ENCODE measurements at places on chromosomes 4 and X.

- H3K4me3 ChIP-seq = no peak overlapping the region
- H3K27me3 ChIP-seq = no peaks in the 10 kb centered on the region
- DNase-seq = no peak
- peaks cover 13% of the 10 kb centered on the region for H3K4me1 ChIP-seq
- no peaks in the 10 kb centered on the region for H3K36me3 ChIP-seq
- H3K27ac ChIP-seq = no peak overlapping the region
These were observed 325.4 kb downstream of the RAPGEF2 start for GRCh38 chr4:159428293-159428692.

- H3K4me1 ChIP-seq = peaks cover 79% of the 10 kb centered on the region
- H3K36me3 ChIP-seq = no peaks in the 10 kb centered on the region
- peak overlapping the region; percentile 86 for H3K27ac ChIP-seq
- peak; percentile 25 for DNase-seq
These were observed 12.7 kb downstream of the ART3 start for GRCh38 chr4:76087007-76087769.

GRCh38 chrX:40009890-40010289 lies 87.9 kb downstream of the BCOR start:
- H3K4me3 ChIP-seq = no peak overlapping the region
- no peak overlapping the region for H3K27ac ChIP-seq
- no peak for DNase-seq
- no peaks in the 10 kb centered on the region for H3K27me3 ChIP-seq
- peaks cover 6% of the 10 kb centered on the region for H3K4me1 ChIP-seq
- H3K36me3 ChIP-seq = no peaks in the 10 kb centered on the region

DNA sequence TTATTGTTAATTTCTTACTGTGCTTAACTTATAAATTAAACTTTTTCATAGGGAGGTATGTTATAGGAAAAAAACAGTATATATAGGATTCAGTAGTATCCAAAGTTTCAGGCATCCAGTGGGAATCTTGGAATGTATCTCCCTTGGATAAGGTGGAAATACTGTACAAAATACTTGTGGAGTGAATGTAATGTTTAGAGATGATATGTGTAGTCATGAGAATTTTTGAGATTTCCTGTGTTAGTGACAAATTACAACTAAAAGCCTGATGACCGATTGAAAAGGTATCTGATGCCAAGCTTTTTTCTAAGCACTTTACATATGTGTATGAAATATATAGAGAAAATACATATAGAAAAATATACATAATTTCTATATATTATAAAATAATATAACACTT lies 69.2 kb downstream of the STK32B start:
- no peak overlapping the region for H3K27ac ChIP-seq
- H3K27me3 ChIP-seq = no peaks in the 10 kb centered on the region
- no peaks in the 10 kb centered on the region for H3K36me3 ChIP-seq
- no peaks in the 10 kb centered on the region for H3K4me1 ChIP-seq
- no peak overlapping the region for H3K4me3 ChIP-seq
- DNase-seq = no peak

- DNase-seq = no peak
- H3K27ac ChIP-seq = no peak overlapping the region
- no peaks in the 10 kb centered on the region for H3K27me3 ChIP-seq
- H3K4me1 ChIP-seq = no peaks in the 10 kb centered on the region
- no peaks in the 10 kb centered on the region for H3K36me3 ChIP-seq
- no peak overlapping the region for H3K4me3 ChIP-seq
These were observed 469.0 kb upstream of the MAGEB2 start for GRCh38 chrX:29746326-29746725.

- no peaks in the 10 kb centered on the region for H3K36me3 ChIP-seq
- H3K27me3 ChIP-seq = peaks cover 1% of the 10 kb centered on the region
- DNase-seq = no peak
- H3K27ac ChIP-seq = no peak overlapping the region
These were observed 22.4 kb downstream of the FAT1 start for GRCh38 chr4:186701273-186701672.

DNA sequence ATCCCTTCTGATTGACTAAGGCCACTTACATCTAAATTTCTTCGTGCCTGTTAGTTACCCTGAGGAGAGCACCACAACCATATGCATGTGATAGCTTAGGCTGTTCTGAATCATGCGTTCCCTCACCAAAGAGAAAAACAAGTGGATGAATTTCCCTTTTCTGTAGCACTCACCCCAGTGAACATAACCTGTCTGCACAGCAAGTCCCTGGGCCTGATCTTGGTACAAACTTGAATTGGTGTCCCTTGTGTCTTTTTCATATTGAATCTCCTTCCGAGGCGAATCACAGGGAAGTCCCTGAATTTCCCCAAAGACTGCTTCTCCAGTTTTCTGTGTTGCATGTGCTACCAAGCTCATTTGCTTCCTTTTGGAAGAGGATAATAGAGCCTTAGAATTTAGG lies 100.4 kb downstream of the KLHL8 start:
- peak overlapping the region; percentile 60 for H3K4me3 ChIP-seq
- DNase-seq = no peak
- H3K4me1 ChIP-seq = peaks cover 76% of the 10 kb centered on the region
- peak overlapping the region; percentile 87 for H3K27ac ChIP-seq
- no peaks in the 10 kb centered on the region for H3K27me3 ChIP-seq

DNA sequence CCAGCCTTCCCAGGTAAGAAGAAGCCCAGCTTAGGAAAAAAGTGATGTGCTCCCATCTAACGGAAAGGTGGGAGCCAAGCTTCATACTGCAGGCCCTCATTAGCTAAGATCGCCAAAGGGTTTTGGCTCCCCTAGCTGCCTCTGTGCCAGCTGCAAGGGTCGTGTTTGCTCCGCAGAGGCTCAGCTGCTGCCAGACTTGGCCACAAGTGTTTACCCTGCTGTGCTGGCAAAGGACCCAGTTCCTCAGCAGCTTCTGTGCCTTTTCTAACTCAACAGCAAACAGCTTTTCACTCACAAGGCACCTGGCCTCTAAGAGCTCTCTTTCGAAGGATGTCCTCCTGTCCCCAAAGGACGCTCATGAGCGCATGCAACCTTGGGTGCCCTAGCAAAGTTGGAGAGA lies 12.2 kb upstream of the VMA21 start:
- no peak overlapping the region for H3K4me3 ChIP-seq
- H3K4me1 ChIP-seq = no peaks in the 10 kb centered on the region
- no peak for DNase-seq
- H3K36me3 ChIP-seq = no peaks in the 10 kb centered on the region
- H3K27ac ChIP-seq = no peak overlapping the region

- H3K27me3 ChIP-seq = no peaks in the 10 kb centered on the region
- DNase-seq = peak; percentile 29
- H3K4me3 ChIP-seq = no peak overlapping the region
- no peak overlapping the region for H3K27ac ChIP-seq
These were observed 22.5 kb downstream of the SLC9B2 start for GRCh38 chr4:103054030-103054429.

DNA sequence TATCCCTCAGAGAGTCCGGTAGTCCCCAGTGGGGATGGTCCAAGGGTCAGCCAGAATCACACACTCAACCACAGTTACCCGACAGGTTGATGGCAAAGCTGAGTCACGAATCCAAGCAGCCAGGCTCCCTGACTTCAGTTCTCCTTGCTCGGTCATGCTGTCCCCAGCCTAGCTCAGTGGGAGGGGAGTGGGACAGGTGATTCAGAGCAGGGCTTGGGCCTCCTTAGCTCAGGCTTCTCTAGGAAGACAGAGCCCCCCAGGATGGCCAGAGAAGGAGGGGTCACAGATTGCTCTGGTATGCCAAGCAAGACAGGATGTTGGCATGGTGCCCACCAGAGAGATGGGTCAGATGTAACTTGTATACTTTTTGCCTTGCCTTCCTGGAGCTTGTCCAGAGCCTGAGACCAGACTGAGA lies 66.5 kb downstream of the EFNB1 start:
- no peaks in the 10 kb centered on the region for H3K27me3 ChIP-seq
- DNase-seq = peak; percentile 69
- peak overlapping the region; percentile 50 for H3K4me3 ChIP-seq
- no peaks in the 10 kb centered on the region for H3K36me3 ChIP-seq

GRCh38 chr4:53928825-53929224 lies 135.6 kb downstream of the CHIC2 start:
- H3K27me3 ChIP-seq = no peaks in the 10 kb centered on the region
- no peak overlapping the region for H3K27ac ChIP-seq
- H3K36me3 ChIP-seq = no peaks in the 10 kb centered on the region
- no peaks in the 10 kb centered on the region for H3K4me1 ChIP-seq
- H3K4me3 ChIP-seq = no peak overlapping the region

- H3K27ac ChIP-seq = peak overlapping the region; percentile 57
- no peaks in the 10 kb centered on the region for H3K27me3 ChIP-seq
These were observed 12.7 kb downstream of the GAB3 start for GRCh38 chrX:154738011-154738738.

GRCh38 chr4:112982680-112983079 lies 66.8 kb upstream of the ANK2 start:
- H3K4me3 ChIP-seq = no peak overlapping the region
- H3K27ac ChIP-seq = no peak overlapping the region
- H3K36me3 ChIP-seq = no peaks in the 10 kb centered on the region
- no peak for DNase-seq
- no peaks in the 10 kb centered on the region for H3K4me1 ChIP-seq

GRCh38 chr4:16227462-16227868 lies 1.2 kb upstream of the TAPT1 start:
- peak overlapping the region; percentile 98 for H3K27ac ChIP-seq
- peaks cover 43% of the 10 kb centered on the region for H3K4me1 ChIP-seq
- peak overlapping the region; percentile 86 for H3K4me3 ChIP-seq
- H3K27me3 ChIP-seq = no peaks in the 10 kb centered on the region
- no peaks in the 10 kb centered on the region for H3K36me3 ChIP-seq
- DNase-seq = peak; percentile 72

DNA sequence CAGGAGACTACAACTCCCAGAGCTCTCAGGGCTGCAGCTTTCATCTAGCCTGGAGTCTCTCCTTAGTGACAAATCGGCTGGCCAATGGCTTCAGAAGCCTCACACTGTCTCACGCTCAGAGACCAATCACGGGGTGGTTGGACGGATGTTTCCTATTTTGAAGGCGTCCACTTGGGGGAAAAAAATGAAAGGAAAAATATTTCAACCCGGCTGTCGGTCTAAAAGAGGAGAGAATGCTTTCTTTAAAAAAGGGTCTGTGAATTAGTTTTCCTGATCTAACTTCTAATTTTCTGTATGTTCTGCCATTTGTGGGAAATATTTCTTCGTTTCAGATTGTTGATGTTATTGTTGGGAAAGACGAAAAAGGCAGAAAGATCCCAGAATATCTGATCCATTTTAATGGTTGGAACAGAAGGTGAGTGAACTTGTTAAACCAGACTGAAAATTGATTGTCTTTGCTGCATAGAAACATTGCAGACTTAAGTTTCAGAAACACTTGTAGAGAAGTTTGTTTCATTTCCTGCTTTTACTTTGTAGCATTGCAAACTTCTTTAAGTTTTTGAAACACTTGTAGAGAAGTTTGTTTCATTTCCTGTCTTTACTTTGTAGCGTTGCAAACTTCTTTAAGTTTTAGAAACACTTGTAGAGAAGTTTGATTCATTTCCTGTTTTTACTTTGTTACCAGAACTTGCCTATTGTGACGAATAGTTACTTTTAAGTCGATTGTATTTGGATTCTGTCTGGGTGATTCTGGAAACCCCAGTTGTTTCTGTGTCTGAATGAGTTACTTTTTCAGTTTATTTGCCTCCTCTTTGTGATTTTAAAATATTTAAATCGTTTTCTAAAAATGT lies 1.6 kb downstream of the MSL3 start:
- H3K4me1 ChIP-seq = peaks cover 9% of the 10 kb centered on the region
- no peaks in the 10 kb centered on the region for H3K27me3 ChIP-seq
- peak; percentile 83 for DNase-seq

GRCh38 chr4:162849937-162850336 lies 316.8 kb downstream of the NAF1 start:
- H3K4me3 ChIP-seq = no peak overlapping the region
- H3K27ac ChIP-seq = no peak overlapping the region
- no peak for DNase-seq
- no peaks in the 10 kb centered on the region for H3K27me3 ChIP-seq
- H3K36me3 ChIP-seq = no peaks in the 10 kb centered on the region
- H3K4me1 ChIP-seq = no peaks in the 10 kb centered on the region

- H3K27ac ChIP-seq = no peak overlapping the region
- H3K27me3 ChIP-seq = peaks cover 3% of the 10 kb centered on the region
- no peaks in the 10 kb centered on the region for H3K4me1 ChIP-seq
- no peak overlapping the region for H3K4me3 ChIP-seq
- H3K36me3 ChIP-seq = no peaks in the 10 kb centered on the region
These were observed 84.8 kb upstream of the PLAC1 start for GRCh38 chrX:134743091-134743490.

- H3K4me1 ChIP-seq = no peaks in the 10 kb centered on the region
- no peaks in the 10 kb centered on the region for H3K27me3 ChIP-seq
- no peak overlapping the region for H3K27ac ChIP-seq
- DNase-seq = no peak
These were observed 9.0 kb upstream of the CD99L2 start for GRCh38 chrX:150907474-150907873.

DNA sequence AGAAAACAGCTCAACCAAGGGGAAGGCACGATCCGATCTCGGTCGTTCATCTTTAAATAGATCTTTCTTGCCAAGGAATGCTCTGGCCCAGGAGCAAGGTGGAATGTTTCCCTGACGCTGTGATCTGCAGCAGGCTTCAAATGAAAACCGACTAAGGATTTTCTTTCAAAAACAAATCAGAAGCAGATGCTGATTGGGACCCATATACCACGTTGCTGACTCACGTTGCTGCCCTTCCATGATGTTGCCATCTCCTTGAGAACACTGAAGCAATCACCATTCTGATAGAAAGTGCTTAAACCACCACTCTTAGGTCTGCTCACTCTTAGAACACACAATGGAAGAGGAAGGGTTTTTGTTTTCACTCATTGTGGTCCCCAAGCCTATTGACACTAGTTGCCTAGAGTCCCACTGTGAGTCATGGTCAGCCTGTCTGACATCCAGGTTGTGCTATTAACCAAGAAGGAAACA lies 26.1 kb downstream of the LAMTOR3 start:
- H3K4me3 ChIP-seq = peak overlapping the region; percentile 49
- peak overlapping the region; percentile 77 for H3K27ac ChIP-seq
- DNase-seq = no peak
- H3K27me3 ChIP-seq = no peaks in the 10 kb centered on the region

- peaks cover 8% of the 10 kb centered on the region for H3K4me1 ChIP-seq
- H3K27ac ChIP-seq = no peak overlapping the region
- H3K4me3 ChIP-seq = no peak overlapping the region
- no peak for DNase-seq
- H3K36me3 ChIP-seq = no peaks in the 10 kb centered on the region
These were observed 53.2 kb downstream of the SPRY1 start for GRCh38 chr4:123449780-123450179.

- no peaks in the 10 kb centered on the region for H3K36me3 ChIP-seq
- no peak overlapping the region for H3K27ac ChIP-seq
- DNase-seq = no peak
- H3K27me3 ChIP-seq = peaks cover 3% of the 10 kb centered on the region
- no peak overlapping the region for H3K4me3 ChIP-seq
- no peaks in the 10 kb centered on the region for H3K4me1 ChIP-seq
These were observed 48.0 kb downstream of the MAGEA9 start for GRCh38 chrX:149829751-149830191.

DNA sequence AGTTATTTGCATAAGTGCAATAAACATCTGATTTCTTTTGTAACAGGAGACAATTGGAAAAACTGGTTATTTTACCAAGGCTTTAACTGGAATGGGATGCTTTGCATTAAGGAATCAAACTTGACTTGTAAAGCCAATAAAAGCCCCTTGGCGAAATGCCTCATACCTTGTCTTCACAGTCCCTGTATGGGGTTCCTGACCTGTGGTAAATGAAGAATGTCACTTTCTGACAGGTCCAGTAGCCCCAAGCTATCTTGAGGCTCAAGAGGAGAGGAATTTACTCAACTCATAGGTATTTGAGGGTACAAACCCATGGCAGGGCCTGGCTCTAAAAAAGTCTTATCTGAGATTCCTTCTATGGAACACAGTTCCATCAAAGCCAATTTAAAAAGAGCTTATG lies 78.0 kb downstream of the ACOX3 start:
- no peak for DNase-seq
- H3K27me3 ChIP-seq = no peaks in the 10 kb centered on the region
- H3K4me1 ChIP-seq = no peaks in the 10 kb centered on the region
- no peak overlapping the region for H3K27ac ChIP-seq

Data from psoas muscle (tissue), 8 donors.